NCI-H2081 (cell line): ENCODE measurements at places on chromosomes 7 and 10.

DNA sequence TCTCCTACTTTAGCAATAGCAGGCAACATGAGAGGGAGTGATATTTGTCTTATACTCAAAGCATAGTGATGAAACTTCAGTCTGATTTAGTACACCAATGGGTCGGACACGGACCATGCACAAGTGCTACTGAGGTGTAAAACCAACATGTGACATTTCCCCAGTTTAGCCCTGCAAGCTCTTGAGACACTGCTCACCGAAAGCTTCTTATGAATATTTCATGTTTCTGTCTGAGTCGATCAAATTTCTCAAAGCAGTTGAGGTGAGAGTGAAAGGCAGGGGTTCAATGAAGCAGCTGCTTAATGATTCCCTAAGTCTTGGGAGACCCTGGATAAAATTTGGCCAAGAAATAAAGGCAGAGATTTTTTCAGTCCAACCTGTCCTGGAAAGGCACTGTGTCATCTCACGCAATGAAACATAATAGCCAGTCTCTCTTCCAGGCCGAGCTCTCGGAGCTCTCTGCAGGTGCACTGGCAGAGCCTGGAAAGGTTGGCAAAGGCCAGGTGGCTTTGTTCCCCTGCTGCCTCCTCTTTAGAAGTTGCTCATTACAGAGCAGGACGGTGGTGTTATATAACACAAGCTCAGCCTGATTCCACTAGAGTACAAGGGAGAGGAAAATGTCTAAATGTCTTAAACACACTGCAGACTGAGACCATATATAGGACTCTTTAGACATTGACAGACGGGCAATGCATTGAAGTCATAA lies 33.9 kb upstream of the XPNPEP1 start:
- DNase-seq: no peak

GRCh38 chr7:115914951-115915350 lies 115.6 kb downstream of the TFEC start:
- no peak for DNase-seq

DNA sequence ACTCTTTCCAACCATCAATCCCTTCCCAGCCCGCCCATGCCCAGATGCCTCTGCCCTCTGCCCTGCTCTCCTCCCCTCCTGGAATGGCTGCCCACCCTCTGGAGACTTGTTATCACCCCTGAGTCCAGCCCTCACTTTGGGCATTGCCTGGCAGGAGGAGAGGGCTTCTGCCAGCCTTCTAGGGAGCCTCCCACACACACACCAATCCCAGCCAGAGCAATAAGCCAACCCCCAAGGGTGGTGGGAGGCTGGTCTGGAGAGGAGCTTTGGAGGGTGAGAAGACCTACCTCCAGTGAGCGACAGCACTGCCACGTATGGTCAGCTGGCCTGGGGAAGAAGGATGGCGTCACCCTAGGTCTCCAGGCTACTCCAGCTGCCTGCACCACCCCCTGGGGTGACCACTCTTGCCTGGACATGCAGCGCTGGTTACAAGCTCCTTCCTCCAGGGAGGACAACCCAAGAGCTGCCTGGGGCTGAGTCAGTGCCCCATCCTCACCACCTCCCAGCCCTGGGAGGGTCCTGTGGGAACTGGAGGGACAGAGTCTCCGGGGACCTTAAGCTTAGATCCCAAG lies 8.4 kb downstream of the C10orf105 start:
- DNase-seq: no peak

GRCh38 chr10:91604553-91605534 lies 28.0 kb downstream of the PPP1R3C start:
- DNase-seq: no peak

- no peak for DNase-seq
These were observed 232.1 kb downstream of the PTPRN2 start for GRCh38 chr7:158355456-158356065.

GRCh38 chr10:75486591-75486990 lies 55.2 kb downstream of the LRMDA start:
- no peak for DNase-seq

- no peak for DNase-seq
These were observed 236.3 kb upstream of the LRRN3 start for GRCh38 chr7:110854651-110855050.

- no peak for DNase-seq
These were observed 46.1 kb upstream of the ZMIZ1 start for GRCh38 chr10:79022565-79023230.

GRCh38 chr10:21954132-21954531 lies 49.4 kb downstream of the DNAJC1 start:
- DNase-seq: no peak

DNA sequence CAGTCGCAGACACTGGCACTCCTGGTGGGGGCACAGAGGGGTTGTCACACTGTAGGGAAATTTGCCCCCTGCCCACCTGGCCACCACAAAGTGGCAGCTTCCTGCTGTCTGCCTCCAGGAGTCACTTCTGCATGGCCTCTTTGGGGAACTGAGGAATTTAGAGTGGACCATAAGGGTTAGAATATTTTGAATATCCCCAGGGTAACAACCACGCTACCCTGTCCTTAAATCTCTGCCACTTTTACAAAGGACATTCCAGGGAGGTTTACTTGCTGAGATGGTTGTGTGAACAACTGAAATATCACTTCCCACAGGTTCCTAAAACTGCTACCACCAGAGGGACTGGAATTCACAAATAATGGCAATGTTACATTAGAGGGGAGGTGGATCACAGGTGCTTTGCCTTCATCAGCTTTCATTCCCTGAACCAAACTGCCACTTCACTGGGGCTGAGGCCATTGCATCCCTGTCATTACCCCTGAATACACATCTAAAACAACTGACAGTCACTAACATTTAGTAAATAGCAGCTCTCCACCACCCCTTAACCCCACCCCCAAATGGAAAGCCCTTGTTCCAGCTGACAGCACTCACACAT lies 88.1 kb upstream of the IFRD1 start:
- DNase-seq: peak; percentile 50

DNA sequence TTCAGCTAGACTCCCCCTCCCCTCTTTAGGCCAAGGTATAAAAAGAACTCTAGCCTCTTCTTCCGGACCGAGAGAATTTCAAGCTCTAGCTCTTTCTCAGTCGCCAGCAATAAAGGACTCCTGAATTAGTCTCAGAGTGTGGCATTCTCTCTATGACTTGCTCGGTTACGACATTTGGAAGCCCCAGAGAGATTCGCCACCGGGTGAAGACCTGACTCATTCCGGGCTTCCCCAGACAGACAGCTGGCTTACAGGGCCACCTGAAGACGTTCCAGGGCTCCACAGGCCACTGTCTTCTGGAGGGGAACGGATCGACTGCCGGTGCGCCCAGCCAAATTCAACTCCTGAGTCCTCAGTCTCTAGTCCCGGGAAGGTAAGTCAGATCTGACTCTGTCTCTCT lies at the start of gene AKR1B15:
Gene AKR1B15 (plus strand): TSS at position 234 of the 400 bp plus-strand sequence. CDS start 15,510 bp downstream, outside the sequence.
- no peak for DNase-seq

GRCh38 chr10:33861016-33861704 lies 526.7 kb upstream of the NRP1 start:
- DNase-seq: no peak

GRCh38 chr10:96660297-96660696 lies 60.0 kb downstream of the PIK3AP1 start:
- no peak for DNase-seq

DNA sequence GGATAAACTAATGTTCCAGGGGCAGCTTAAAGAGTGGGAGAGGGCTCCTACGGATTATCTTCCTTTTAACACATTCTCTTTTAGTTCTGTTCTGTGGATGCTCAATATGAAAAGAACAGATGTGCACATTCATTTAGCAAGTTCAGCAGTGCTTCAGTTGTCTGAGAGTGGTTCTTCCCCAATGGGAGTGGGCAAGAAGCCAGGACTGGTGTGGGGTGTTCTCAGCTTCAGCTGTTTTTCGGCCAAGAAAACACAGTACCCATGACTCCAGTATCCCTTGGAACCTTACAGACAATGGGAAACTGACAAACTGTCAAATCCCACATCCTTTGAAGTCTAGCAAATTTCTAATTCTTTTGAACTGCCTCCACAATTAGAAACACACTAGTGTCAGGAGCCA lies 71.5 kb upstream of the LRRC17 start:
- DNase-seq: no peak

GRCh38 chr10:79046741-79047583 lies 21.8 kb upstream of the ZMIZ1 start:
- DNase-seq: no peak

GRCh38 chr7:96685755-96686154 lies 23.9 kb downstream of the SEM1 start:
- no peak for DNase-seq

DNA sequence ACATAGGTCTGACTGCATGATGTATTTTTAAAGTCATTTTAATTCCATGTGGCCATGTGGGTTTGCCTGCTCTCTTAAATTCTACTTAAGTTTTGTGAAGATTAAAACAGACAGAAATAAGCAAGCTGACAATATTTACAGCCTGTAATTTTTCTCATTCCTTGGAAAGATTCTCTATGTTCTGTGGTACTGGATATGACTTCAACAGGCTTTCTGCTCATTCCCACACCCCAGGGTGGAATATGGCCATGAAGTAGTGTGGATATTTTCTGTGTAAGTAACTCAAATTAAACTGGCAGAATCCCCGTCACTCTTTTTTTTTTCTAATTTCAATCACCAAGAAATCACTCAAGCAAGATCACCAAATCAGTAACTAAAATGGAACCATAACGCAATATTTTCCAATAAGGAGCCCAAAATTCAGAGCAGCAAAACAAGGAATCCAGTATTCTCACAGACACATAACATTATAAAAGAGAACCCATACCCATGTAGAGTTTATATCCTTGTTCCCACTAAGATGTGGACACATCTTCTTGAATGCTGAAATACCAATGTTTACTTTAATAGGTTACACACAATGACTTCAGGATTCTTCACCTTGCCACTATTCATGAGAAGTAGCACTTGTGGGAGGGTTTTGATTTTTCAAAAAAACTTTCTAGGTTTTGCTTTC lies 5.7 kb downstream of the HOXA5 start:
- DNase-seq: no peak

DNA sequence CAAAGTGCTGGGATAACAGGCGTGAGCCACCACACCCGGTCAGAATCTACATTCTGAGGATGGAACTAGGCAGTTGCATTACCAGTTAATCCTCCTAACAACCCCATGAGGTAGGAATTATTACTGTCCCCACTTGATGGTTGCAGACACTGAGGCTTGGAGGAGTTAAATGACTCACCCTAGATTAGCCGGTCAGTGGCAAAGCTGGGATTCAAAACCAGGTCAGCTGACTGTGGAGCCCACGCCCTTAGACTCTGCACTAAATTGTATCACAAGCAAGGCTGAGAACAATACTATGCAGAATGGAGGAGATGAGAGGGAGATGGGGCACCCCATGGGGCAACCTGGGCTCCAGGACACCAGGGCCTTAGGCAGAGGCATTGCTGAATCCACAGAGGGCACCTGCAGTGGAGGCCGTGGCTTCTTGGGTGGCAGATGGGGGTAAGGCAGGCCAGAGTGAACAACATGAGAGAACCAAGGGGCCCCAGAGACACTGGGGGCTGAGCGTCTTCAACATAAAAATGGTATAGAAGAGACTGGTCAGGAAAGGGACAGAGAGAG lies 723.4 kb downstream of the PARD3 start:
- no peak for DNase-seq

DNA sequence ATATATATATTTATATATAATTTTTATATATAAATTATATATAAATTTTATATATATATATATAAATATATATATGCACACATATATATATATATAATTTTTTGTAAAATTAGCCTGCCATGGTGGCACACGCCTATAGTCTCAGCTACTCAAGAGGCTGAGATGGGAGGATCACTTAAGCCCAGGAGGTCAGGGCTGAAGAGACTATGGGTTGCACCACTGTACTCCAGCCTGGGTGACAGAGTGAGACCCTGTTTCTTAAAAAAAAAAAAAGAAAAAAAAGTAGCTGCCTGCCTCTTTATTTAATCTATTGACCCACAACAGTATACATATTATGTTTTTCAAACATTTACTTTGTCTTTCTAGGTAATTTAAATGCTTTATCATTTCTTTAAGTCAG lies 19.2 kb downstream of the BCAP29 start:
- no peak for DNase-seq

GRCh38 chr7:88401009-88401623 lies 94.4 kb upstream of the STEAP4 start:
- peak; percentile 52 for DNase-seq

DNA sequence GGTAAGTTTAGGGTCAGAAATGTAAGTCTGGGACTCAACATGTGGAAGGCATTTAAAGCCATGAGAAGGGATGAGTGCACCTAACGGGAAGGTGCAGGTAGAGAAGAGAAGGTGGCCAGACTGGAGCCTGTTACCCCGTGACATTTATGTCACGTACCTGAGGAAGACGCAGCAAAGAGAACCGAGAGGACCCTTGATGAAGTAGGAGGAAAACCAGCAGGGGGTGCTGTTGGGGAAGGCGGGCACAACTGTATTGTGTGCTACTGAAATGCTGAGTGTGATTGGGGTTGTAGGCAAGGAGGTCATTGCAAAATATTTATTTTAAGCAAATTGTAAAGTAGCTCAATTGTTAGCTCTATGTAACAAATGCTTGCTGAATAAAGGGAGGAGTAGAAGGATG lies 338.2 kb upstream of the PRKCQ start:
- no peak for DNase-seq

- no peak for DNase-seq
These were observed 834 bp downstream of the CDH23 start for GRCh38 chr10:71397296-71398212.

DNA sequence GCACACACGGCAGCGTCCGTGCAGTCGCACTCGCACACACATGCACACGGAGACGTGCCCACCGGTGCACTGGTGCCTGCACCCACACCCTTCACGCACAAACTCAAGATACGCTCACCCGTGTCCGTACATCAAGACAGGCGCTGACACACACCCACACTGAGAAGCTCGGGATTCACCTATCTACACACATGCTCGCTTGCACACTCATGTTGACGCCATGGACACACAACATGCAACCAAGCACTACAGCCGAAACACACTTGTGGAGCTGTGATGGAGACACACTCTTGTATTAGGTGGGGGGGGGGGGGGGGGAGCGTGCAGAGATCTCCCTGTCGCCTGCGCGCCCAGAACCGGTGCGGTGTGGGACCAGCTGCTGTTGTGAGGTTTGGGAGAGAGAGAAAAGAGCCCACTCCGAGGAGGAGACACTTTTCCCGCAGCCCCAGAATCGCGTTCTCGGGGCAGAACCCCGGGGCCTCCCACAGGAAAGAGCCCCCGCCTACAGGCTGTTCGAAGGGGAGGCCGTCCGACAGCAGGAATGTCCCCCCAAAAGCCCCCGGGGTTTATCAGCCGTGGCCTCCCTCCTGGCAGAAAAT lies 605 bp upstream of the NFKB2 start:
- DNase-seq: no peak

DNA sequence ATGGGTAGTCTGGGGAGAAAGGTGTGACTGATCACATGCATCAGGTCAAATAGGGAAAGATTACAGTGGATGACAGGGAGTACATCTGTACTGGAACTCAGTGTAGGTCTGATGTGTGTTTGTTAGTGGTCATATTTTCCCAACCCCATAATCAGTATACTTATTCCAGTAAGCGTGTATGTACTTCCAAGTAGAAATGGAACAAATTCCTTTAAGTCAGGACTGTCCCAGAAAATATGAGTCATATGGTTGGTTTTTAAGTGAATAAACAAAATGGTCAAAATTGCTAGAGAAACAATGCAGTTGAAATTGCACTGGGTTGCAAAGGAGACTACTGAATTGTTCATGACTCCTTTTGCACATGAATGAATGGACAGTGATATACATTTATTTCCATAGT lies 118.8 kb upstream of the MYO3A start:
- no peak for DNase-seq

GRCh38 chr10:58178811-58179210 lies 88.9 kb downstream of the IPMK start:
- DNase-seq: no peak

GRCh38 chr10:125016611-125017202 lies 74.8 kb downstream of the ZRANB1 start:
- DNase-seq: no peak
